BE2C (cell line): ENCODE measurements at places on chromosomes 2 and 18.

DNA sequence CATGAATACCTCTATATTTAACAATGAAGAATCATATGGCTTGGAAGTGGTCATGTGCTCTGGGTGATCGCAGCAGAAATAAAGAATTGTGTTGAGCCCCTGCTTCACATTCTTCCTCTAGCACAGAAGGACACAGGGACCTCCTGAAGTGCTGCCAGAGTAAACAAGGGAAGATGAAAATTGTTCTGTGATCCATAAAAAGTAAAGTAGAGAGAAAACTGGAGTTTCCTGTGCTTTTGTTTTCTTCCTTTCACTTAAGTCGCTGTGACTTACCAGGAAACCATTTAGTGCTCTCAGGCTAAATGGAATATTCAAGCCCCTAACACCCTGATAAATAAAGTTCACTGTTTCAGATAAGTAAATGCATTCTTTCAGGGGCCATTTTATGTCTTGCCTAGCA lies 1173.6 kb upstream of the CHAC2 start:
- DNase-seq: no peak

GRCh38 chr2:2742726-2743125 lies 411.7 kb upstream of the MYT1L start:
- no peak for DNase-seq

- DNase-seq: no peak
Observed at GRCh38 chr2:10839813-10840212, 27.2 kb upstream of the PDIA6 start.

DNA sequence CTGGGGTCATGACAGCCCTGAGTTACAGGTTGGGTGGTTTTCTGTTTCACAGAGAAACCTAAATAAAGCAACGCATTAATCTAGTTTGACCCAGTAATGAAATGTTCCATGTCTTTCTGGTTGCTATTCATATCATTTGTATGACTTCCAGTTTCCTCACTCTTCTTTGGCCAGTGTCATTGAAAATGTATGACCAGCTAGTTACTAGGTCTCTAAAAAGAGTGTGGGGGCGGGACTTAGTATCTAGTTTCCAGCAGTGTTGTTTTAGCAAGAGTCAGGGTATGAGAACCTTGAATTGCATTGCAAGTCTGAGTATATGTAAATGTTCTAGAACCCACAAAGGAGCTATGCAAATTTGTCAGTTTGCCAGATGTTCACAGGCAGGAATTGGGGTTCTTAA lies 47.7 kb downstream of the SLC9A2 start:
- DNase-seq: no peak

- DNase-seq: no peak
Observed at GRCh38 chr2:323035-323434, 35.1 kb upstream of the ALKAL2 start.

DNA sequence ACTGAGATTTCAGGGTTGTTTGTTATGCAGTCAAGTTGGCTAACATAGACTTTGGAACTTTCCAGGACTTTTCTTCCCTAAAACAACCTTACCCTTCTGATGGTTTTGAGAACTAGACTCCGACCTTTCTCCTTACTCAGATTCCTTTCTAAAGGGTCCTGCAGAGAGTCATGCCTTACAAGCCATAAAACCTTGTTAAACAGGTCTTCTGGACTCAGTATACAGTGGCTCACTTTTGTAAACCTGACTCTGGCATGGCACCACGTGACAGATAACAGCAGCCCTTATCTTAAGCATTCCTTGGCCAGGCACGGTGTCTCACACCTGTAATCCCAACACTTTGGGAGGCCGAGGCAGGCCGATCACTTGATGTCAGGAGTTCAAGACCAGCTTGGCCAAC lies 253.2 kb upstream of the RAB6C start:
- DNase-seq: no peak

DNA sequence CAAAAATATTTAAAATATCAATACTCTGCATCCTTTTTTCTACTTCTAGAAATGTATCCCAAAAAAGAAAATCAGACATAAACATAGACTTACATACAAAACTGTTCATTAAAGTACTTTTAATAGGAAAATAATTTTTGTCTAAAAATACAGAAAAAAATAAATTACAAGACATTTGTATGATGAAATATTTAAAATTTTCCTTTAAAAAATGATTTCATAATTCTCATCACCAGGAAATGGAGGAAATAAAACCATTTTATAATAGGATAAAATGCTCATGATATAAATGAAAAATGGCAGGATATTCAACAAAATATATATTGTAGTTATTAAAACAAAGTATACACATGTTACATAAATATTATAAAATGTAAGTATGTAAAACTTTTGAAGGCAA lies 24.4 kb downstream of the ARL5A start:
- DNase-seq: no peak

DNA sequence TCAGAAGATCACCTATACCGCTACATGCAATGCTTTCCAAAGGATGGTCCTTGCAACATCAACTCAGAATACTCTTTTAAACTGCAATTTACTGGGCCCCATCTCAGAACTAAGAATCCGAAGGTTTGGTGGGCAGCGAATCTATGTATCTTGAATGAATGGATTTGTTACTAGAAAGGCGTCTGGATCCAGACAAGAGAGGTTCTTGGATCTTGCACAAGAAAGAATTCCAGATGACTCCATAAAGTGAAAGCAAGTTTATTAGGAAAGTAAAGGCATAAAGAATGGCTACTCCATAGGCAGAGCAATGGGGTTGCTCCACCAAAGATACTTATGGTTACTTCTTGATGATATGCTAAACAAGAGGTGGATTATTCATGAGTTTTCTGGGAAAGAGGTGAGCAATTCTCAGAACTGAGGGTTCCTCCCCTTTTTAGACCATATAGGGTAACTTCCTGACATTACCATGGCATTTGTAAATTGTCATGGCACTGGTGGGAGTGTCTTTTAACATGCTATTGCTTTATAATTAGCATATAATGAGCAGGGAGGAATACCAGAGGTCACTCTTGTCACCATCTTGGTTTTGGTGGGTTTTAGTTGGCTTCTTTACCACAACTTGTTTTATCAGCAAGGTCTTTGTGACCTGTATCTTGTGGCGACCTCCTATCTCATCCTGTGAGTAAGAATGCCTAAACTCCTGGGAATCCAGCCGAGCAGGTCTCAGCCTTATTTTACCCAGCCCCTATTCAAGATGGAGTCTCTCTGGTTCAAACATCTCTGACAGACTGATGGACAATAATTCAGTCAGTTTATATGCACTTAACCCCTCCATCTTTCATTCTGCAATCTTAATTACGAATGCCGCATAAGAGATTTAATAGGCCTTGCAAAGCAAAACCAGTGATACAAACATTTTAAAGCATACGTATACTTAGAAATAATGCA lies 7.5 kb upstream of the RMDN2 start:
- no peak for DNase-seq
